Progenitor cell of endocrine pancreas (in vitro differentiated cells): ENCODE measurements at places on chromosomes 6 and 20. TPM values are rescaled to one million over a fixed set of nuclear protein-coding genes. Genes with fewer than 3 reads are reported as not detected.
A peak's percentile ranks its signal among the peaks of the same experiment; 100 is the strongest.

DNA sequence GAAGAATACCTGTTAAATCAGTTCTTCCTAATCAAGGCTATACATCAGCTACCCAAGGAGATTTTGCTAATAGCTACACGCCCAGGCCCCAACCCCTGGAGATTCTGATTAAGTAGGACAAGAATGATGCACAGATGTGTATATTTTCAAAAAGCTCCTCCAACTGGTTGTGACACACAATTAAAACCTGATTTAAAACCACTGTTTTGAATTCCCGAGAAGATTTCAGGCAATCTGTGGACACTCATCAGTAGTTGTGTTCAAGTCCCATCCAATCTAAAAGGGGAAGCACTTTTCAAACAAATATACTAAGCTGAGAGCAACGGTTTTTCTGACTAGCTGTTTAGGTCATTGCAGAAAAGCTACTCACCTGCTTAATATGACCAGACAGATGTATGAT lies 118.9 kb upstream of the NHSL1 start:
- H3K4me1 ChIP-seq = peaks cover 15% of the 10 kb centered on the region
- no peak overlapping the region for H3K4me3 ChIP-seq
- no peak overlapping the region for H3K27ac ChIP-seq
- DNase-seq = no peak

DNA sequence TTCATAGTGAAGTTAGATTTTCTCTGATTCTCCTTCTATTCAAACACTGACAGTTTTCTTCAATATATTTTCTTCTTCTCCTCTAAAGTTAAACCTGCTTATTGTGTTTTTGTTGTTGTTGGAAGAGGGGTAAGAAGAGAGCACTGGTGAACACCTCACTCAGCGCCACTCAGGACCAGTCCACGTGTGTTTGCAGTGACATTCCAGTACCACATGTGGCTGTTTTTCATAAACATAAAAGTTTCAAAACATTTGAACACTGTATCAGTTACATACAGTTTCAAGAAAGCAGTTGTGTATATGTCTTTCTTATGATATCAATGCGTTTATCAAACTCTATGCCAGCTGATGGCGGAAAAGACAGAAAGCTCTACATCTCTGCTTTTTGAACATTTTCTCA lies 86.7 kb downstream of the HMGCLL1 start:
- H3K4me3 ChIP-seq = no peak overlapping the region
- DNase-seq = no peak
- no peaks in the 10 kb centered on the region for H3K36me3 ChIP-seq
- H3K27ac ChIP-seq = no peak overlapping the region

DNA sequence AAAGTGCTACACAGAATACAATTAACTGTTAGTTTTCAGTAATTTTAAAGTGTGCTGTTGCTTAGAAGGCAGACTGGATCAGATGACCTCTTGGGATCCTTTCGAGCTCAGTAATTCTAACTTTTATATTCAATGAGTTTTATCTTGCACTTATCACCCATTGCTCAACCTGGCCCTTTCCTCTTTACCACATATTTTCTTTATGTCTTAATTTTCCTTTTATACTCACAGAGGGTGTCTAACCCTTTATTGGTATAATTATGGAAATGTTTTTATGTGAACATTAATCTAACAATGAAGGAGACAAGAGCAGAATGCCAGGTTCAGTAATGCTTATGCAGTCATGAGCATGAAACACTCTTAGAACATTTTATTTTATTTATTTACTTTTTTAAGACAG lies 39.7 kb upstream of the CARMIL1 start:
- H3K27ac ChIP-seq = no peak overlapping the region
- H3K4me3 ChIP-seq = no peak overlapping the region
- H3K4me1 ChIP-seq = peaks cover 4% of the 10 kb centered on the region
- H3K27me3 ChIP-seq = peaks cover 2% of the 10 kb centered on the region
- no peak for DNase-seq

DNA sequence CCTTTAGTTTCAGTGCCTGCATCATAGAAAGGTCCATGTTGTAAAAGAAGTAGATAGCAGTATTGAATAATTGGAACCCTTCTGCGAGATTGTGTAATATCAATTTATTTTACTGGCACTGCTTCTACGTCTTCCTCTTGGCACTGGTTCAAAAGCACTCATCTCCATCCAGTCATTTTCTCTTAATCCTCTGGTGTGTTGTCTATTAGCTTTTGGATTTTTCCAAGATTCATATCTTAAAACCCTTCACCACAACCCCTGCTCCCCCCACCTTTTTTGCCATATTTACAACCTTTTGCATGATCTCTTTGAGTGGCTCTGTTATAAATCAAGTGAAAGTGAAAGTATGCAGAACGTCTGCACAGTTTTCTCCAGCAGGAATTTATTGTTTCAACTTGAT lies 76.6 kb upstream of the HSF2 start:
- no peaks in the 10 kb centered on the region for H3K36me3 ChIP-seq
- no peaks in the 10 kb centered on the region for H3K27me3 ChIP-seq
- H3K27ac ChIP-seq = no peak overlapping the region
- DNase-seq = no peak
- no peaks in the 10 kb centered on the region for H3K4me1 ChIP-seq

DNA sequence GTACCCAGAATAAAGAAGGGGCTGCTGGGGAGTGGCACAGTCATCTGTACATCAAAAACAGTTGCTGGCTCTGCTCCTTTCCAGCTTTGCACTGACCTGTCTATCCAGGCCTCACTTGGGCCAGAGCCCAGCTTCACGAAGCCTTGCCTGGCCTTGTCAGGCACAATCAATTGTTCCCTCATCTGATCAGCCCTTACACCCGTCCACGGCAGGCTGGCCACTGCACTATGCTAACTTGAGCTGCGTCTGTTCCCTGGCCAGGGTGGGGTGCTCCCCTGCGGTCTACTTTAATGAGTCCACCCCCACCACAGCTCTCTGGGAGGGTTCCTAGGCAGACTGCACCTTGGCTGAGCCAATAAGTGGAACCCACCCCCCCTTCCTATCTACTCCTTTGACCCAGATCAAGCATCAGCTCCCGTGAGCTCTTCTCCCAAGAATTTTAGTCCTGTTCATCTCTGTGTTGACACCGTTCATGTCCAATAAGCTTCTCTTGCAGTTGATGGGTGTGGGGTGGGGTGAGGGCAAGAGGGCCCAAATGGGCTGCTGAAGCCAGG lies 74.3 kb upstream of the MLN start:
- no peak for DNase-seq
- H3K27me3 ChIP-seq = peaks cover 4% of the 10 kb centered on the region
- no peaks in the 10 kb centered on the region for H3K36me3 ChIP-seq
- H3K4me3 ChIP-seq = no peak overlapping the region
- H3K27ac ChIP-seq = no peak overlapping the region
- H3K4me1 ChIP-seq = peaks cover 45% of the 10 kb centered on the region

DNA sequence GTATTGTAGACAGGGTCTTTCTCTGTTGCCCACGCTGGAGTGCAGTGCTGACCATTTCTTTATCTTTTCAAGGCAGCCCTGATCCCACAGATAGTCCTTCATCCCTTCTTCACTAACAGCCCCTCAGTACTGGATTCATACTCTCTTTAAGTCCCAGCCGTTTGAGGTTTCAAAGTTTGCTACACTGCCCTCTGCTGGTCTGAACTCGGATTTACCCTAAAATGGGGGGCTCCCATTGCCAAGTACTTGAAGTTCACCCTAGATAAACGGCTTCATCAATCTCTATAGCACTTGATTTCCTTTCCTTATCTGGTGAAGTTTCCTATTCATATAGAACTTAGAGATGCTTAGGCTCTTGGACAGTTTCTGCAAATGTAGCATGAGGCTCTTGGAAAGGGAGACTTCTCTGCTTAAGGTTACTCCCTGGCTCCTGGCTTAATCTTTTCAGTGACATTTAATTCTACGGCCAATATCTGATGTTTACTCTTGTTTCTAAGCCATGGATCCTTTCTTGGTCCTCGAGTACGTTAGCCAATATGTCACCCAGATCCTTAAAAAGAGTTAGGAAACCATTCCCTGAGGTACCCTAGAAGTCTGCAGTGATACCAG lies 21.4 kb upstream of the PREP start:
- H3K4me1 ChIP-seq = peaks cover 13% of the 10 kb centered on the region
- peaks cover 4% of the 10 kb centered on the region for H3K27me3 ChIP-seq
- no peaks in the 10 kb centered on the region for H3K36me3 ChIP-seq
- DNase-seq = peak; percentile 43

DNA sequence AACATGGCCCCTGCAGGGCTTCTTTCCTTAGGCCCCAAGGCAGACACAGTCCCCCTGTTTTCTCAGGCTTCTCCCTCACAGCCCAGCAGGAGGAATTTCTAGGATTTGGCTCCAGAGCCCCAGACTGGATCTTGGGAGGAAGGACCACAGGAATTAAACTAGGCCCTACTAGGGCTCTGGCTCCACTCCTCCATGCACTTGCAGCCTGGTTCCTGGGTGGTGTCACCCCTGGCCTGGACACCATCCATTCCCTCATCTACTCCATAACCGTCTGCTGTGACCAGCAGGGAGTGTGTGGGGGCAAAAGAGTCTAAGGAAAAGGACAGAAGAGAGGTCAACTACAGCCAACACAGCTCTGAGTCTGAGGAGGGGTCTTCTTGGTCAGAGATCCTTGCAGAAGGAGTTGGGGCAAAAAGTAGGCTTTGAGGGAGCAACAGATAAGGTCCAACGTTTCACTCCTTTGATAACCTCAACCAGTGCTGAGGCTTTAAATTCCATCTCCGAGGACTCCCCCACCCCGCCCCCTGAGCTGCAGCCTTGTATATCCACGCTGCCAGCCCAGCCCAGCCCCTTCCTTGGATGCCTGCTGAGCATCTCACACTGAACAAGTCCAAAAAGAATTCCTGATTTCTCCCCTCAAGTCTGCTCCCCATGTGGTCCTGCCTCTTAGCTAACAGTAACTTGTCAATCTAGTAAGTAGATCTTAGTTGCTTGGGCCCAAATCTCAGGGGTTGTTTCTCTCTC lies 27.9 kb upstream of the SPDEF start:
- no peaks in the 10 kb centered on the region for H3K36me3 ChIP-seq
- no peaks in the 10 kb centered on the region for H3K27me3 ChIP-seq
- H3K27ac ChIP-seq = no peak overlapping the region
- H3K4me3 ChIP-seq = no peak overlapping the region
- peaks cover 3% of the 10 kb centered on the region for H3K4me1 ChIP-seq

GRCh38 chr6:133595111-133595761 lies 293.7 kb upstream of the TCF21 start:
- H3K27me3 ChIP-seq = no peaks in the 10 kb centered on the region
- no peak for DNase-seq
- no peaks in the 10 kb centered on the region for H3K36me3 ChIP-seq
- peaks cover 8% of the 10 kb centered on the region for H3K4me1 ChIP-seq
- no peak overlapping the region for H3K4me3 ChIP-seq

- peaks cover 9% of the 10 kb centered on the region for H3K4me1 ChIP-seq
- DNase-seq = no peak
- no peaks in the 10 kb centered on the region for H3K27me3 ChIP-seq
- no peak overlapping the region for H3K27ac ChIP-seq
- no peak overlapping the region for H3K4me3 ChIP-seq
Observed at GRCh38 chr20:46835418-46835817, 59.2 kb upstream of the EYA2 start.

GRCh38 chr20:53872561-53873229 lies 197.7 kb downstream of the BCAS1 start:
- no peak for DNase-seq
- H3K4me3 ChIP-seq = no peak overlapping the region
- peak overlapping the region; percentile 89 for H3K27ac ChIP-seq
- no peaks in the 10 kb centered on the region for H3K36me3 ChIP-seq
- peaks cover 5% of the 10 kb centered on the region for H3K27me3 ChIP-seq
- H3K4me1 ChIP-seq = peaks cover 19% of the 10 kb centered on the region

DNA sequence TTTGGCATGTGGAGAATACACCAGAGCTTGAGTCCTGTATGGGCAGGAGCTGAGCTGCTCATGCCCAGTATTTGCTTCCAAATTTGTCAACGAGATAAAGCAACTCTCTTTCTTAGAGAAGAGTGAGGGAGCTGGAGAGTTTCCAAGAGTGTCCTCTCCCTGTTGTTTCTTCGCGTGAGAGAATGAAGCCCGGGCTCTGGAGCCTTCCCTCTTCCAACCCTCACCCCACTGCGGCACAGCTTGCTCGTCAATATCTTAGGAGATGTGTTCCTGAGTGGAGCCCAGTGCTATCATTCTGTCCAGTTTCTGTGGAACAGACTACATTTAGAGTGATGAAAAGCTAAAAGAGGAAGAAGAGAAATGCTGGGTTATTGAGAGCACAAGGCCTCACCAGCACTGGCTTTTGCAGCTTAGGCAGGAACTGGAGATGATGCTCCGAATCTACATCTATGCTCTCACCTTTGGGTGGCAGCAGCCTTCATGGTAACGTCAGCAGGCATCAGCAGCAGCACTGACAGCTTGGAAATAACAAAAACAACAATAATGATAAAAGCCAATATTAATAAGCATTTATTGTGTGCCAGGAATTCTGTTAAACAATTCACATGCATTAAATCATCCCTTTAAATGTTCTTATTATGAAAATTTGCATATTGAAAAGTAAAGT lies 66.5 kb upstream of the TFB1M start:
- H3K27me3 ChIP-seq = no peaks in the 10 kb centered on the region
- no peak for DNase-seq
- H3K4me1 ChIP-seq = no peaks in the 10 kb centered on the region
- H3K27ac ChIP-seq = no peak overlapping the region
- H3K36me3 ChIP-seq = no peaks in the 10 kb centered on the region
- no peak overlapping the region for H3K4me3 ChIP-seq

GRCh38 chr20:2899243-2899642 lies 26.0 kb downstream of the PTPRA start:
- H3K36me3 ChIP-seq = peaks cover 19% of the 10 kb centered on the region
- no peaks in the 10 kb centered on the region for H3K27me3 ChIP-seq
- H3K27ac ChIP-seq = no peak overlapping the region
- no peak overlapping the region for H3K4me3 ChIP-seq

EDEM2 gene
- 38.3 and 40.1 TPM in 2 replicates for total RNA-seq

MUC21 gene
- total RNA-seq = not detected in 2 replicates

SDHAF4 gene
- 14.9 and 17.2 TPM in 2 replicates for total RNA-seq

SLC17A3 gene
- 0.34 and 0.58 TPM in 2 replicates for total RNA-seq

RIMS4 gene
- 6.3 and 8.2 TPM in 2 replicates for total RNA-seq

C6orf58 gene
- total RNA-seq = not detected in 2 replicates
